ENCODE measurements at places on chromosomes 7 and 10.

DNA sequence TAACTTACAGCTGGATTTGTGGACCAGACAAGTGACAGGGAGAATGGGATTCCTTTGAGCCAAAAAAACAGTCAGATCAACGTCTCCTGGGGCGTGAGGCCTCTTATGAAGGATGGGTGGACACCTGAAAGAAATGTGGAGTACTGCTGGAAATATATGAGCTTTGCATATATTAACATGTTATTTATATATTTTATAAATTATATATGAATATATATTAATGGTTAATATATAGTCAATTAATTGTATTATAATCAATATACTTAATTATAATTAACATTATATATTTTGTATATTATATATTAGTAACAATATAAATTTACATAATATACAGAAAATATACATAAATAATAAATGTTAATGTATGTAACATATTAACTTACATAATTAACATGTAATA is 57.5 kb downstream of the CACNB2 start:
- no peak for DNase-seq

DNA sequence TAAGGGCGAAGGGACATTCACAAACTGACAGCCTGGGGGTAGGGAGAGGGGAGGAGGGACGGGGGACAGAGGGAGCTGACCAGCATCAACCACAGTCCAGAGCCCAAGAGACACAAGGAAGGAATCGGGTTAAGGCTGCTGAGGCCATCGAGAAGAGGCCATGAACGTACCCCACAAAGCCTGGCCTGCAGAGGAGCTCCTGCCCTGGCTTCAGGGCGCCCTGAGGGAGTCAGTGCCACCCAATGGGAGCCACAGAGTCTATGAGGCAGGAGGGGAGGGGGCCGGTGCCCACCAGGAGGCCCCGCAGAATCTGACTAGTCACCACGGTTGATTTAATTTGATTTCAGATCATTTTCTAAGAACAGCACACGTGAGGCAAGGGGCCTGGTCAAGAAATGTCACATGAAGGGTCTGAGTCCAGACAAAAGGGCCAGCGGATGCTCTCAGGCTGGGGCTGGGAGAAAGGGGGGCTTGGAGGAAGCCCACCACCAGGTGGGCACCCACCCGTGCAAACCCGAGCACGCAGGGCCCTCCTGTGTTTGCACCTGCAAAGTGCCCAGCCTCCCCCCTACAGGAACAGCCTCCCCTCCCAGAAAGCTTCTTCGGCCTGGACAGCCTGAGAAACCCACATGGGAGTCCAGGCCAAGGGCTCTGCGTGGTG is 40.4 kb downstream of the CAMK2B start:
- no peak for DNase-seq

DNA sequence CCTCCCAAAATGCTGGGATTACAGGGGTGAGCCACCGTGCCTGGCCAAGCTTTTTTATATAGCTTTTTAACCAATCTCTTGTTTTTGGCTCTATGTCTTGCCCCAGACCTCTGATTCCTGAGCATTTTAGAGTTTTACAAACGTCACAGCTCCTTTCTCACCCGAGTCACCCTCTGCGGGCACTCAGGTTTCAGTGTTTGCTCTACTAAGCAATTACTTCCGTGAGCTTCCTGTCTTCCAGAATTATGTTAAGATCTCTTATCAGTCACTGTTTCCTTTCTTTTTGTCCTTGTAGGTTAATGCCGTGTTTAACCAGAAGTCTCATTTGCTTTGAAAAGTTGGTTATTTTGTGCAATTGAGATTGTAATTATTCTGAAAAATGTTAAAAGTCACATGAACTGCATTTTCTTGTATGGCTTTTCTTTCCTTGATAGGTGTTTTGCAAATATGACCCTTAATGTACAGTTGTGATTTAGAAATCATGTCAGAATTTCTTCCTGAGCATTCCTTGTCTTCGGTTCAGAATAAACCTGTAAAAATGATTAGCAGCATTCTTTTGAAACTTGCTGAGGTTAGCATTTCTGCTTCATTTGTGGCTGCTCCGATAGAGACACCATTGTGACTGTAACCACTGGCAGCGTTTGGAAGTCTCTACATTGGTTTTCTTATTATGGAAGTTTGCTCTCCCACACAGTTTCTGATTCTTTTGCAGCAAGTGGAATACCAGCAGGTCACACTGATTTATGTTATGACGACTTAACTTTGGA is 4.5 kb upstream of the HKDC1 start:
- DNase-seq = no peak

GRCh38 chr7:147485660-147486210 is 1104.8 kb upstream of the C7orf33 start:
- DNase-seq = no peak

DNA sequence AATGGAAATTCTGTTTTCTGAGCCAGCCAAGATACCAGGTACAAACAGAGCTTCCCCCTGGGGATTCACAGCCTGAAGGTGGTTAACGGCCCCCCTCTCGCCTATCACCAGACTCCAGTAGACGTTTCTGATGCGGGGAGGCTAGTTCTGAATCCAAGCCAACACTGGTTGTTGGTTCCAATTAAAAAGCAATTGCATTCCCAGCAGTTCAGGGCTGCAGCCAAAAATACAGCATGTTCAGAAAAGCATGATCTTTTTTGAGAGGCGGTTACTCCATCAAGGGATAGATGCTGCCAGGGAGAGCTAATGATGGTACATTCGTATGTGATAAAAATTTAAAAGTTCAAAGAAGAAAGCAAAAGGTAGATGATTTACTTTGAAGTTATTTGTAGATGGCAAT is 481.0 kb downstream of the GALNT17 start:
- peak; percentile 90 for DNase-seq

DNA sequence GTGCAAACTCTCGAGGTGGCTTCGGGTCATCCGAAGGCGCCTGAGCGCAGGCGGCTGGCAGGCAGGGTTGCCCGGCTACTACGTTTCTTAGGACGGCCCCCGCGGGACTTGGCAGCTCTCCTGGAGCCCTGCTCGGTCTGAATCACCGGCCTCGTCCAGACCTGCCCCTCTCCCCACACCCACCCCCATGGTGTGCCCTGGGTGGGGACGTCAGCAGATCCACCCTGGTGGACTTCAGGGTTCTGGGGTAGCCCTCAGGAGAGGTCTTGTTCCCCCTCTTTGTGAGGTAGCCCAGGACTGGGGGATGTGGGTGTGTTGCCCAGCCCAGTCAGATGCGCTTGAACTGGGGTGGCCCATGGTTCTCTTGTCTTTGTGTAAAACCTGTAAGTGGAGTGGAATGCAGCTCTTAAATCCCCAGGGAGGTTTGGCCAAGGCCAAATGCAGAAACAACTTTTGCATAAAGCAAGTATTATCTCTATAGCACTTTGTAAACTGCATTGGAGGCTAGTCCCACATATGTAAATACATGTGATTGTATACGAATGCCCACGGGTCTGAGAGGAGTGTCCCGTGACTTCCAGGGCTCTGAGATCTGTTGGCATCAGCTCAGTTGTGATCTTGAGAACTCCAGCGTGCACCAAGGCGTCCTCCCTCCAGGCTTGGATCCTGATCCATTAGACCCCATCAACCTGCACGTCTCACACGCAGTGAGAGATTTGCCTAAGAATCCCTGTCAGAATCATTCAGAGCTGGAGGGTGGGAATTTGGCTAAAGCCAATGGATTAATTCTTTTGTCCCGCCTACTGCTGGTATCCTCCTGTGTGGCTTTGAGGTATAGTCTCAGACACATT is 1.8 kb downstream of the PFKFB3 start:
- peak; percentile 39 for DNase-seq

GRCh38 chr7:28123752-28124151 is 56.8 kb downstream of the JAZF1 start:
- DNase-seq = no peak

DNA sequence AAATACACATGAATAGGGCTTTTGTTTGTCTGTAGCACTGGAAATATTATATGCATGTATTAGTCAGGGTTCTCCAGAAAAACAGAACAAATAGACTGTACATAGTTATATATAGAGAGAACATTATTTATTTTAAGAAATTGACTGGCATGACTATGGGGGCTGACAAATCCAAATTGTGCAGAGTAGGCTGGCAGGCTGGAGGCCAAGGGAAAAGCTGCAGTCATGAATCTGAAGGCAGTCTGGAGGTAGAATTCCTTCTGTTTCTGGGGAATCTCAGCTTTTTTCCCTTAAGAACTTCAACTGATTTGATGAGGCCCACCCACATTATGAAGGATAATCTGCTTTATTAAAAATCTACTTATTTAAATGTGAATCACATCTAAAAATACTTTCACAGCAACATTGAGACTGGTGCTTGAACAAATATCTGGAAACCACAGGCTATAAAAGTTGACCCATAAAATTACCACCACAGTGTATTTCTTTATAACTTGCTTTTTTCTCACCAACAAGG is 344.2 kb upstream of the KIAA1217 start:
- no peak for DNase-seq

DNA sequence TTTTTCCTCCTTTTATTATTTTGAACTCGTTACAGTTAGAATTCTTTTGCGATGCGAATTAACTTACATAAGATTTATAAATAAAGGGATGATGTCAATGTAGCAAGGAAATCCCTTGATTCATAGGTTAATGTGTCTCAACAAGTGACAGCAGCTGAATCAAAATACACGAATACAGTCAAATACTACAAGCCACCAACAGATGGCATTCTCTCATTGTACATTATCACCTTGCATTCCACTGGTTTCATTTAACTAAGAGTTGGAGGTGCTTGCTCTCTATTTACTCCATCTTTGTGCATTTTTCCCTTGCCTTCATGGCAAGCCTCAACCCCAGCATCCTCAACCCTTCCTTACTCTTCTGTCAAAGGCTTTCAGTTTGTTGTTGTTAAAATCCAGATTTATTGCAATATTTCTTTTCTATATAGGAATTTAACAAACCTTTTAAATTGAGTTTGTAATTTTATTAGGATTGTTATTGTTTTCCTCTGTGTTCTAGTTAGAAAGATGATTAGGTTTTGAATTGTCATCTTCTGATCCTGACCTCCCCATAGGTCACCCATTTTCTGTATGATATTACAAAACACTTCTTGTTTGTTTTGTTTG is 78.3 kb downstream of the SLC25A40 start:
- DNase-seq = peak; percentile 48

DNA sequence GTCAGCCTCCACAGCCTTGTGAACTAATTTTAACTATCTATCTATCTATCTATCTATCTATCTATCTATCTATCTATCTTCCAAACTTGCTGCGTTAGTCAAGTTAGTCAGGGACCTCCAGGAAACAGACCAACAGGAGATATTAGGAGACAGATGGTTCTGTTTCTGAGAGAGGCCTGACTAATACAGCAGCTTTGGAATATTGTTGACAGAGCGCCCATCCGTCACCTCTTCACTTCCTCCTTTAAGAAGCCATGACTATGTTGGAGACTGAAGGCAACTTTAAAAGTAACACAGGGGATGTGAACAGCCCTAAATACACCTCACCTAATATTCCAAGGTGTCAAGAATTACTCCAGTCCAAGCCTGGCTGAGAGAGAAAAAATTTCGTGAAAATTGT is 280.9 kb upstream of the IGFBP3 start:
- DNase-seq = no peak

DNA sequence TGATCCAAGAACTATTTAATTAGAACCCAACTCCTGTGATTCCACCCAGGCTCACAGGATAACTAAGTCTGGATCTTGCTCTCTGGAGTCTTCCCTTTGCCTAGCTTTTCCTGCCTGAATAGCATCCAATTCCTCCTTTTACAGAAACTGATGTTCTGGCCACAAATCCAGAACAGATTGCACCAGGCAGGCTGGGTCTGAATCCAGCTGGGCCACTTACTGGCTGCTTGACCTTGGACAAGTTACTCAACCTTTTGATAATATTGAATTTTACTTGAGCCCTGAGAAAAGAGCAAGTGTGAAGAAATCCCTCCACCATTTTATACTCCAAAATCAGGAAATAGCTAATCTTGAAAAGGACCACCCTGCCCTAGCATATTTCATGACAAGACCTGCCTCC is 55.5 kb upstream of the SLC35G1 start:
- DNase-seq = no peak

- peak; percentile 61 for DNase-seq
These were observed 1272.8 kb downstream of the TYW1 start for GRCh38 chr7:68269405-68269804.

GRCh38 chr7:99105756-99106155 is 38.2 kb downstream of the SMURF1 start:
- DNase-seq = no peak

DNA sequence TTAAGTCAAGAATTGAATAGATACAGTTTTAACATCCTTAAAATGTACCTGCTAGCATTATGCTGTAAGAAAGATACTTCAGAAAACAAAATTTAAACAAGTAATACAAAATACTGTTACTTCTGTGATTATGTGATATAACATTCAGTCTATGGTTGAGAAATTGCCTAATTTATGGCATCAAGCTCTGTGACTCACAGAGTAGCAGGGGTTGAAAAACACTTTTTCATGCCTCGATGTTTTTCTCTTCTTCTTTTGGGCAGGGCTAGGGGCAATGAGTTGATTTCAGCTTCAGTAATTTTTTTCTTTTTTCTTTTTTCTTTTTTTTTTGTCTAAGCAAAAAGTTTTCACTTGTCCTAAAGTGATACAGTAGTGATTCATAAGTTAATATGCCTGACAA is 209.2 kb downstream of the MBL2 start:
- DNase-seq = no peak

GRCh38 chr7:29955799-29956486 is 33.7 kb downstream of the SCRN1 start:
- DNase-seq = peak; percentile 32

GRCh38 chr7:33820206-33820605 is 85.1 kb upstream of the BMPER start:
- DNase-seq = no peak

DNA sequence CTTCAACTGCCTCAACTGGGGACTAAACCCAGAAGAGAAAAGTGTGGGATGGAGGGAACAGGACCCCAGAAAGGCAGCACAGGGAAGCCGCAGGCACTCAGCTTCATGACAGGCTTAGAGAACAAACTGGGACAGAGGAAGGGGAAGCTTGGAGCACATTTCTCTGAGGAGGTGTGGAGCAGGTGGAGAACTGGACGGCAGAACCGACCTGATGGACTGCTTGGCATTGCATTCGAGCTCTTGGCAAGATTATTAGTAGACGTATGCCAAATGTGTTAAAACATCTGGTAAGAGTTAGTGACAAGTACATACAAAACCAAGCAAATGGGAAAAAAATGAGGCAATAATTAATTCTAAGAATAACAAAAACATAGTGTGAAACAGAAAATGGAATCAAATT is 335.7 kb downstream of the SFMBT2 start:
- peak; percentile 76 for DNase-seq

GRCh38 chr7:108138911-108139310 is 8.8 kb upstream of the LAMB4 start:
- DNase-seq = peak; percentile 42

- DNase-seq = no peak
These were observed 125.8 kb downstream of the FAM107B start for GRCh38 chr10:14648946-14649345.
